ENCODE measurements at places on chromosomes 6 and 20.

DNA sequence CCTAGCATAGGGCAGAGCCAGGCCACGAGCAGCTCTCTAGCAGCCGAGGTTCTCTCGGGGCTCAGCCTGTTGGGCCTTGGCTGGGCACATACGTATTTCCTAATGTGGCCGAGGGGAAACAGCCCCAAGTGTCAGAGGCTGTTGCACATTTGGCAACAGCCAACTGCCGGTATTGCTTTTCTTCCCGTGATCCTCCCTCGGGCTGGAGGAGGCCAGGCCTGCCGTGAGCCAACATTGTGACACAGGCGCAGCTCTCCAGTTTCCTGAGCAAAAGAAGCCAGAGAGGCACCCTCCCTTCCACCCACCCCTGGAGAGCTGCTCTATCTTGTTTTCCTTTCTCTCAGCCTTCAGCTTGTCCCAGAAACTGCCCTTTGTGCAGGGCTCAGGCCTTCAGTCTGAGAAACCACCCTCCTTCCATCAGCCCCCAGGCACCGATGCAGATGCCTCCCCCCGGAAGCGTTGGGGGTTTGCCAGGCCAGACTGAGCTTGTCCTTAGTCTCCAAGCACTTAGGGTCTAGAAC, 5.1 kb upstream of the BPI start:
- no peak for DNase-seq

GRCh38 chr6:79498842-79499241, 38.4 kb downstream of the LCA5 start:
- no peak for DNase-seq

DNA sequence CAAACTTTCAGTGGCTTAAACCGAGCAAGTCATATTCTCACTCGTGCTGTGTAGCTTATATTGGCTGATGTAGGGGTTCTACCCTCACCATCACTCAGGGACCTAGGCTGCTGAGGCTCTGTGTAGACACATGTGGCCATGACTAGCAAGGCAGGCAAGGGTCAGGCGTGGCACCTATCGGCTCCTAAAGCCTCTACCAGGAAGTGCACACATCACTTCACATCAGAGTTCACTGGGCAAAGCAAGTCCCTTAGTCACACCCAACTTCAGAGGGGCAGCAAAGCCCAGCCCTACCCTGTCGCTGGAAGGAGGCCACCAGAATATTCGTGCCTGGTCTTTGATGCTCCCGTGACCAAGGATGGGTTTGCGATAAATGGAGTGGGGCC, 42.9 kb downstream of the PPP1R14C start:
- DNase-seq, result no peak

DNA sequence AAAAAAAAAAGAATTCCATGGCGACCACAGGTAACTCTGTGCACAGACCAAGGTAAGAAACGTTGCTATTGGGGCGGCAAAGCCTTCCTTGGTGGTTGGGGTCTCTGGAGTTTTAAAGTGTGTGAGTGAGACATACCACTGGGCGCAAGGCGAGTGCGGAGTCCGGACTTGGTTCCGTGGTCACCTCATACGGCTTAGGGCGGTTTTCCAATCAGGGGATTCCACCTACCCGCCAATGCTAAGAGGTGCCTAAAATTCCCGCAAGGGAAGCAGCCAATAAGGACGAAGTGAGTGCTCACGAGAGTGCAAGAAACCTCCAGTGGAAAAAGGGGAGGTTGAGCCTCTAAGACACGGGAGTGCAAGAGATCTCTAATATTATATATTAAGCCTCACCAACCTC, 68.6 kb upstream of the PRSS16 start:
- DNase-seq, result no peak

GRCh38 chr6:84774157-84774984, 10.0 kb upstream of the TBX18 start:
- DNase-seq, result no peak

GRCh38 chr6:127381384-127381783, 38.0 kb upstream of the ECHDC1 start:
- DNase-seq, result no peak

DNA sequence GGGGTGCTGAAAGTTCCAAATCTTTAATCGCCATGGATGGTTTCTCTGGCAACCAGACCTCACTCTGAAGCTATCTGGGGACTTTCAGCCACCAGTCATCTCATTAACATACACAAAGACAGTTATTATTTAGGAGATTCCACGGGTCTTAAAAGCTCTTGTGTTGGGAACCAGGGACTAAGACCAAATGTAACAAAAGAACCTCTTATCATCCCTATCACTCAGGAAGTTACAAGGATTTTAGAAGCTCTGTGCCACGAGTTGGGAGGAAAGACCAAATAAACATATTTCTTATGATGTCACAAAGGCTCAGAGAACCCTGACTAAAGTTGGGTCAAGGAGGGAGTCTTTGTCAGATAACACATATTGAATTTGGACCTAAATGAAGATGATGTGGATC, 17.7 kb downstream of the GPX6 start:
- no peak for DNase-seq

All from AG04450 (cell line).